ENCODE measurements at places on chromosomes 4 and X.

- no peak for DNase-seq
Observed at GRCh38 chr4:158208963-158209640, 1.2 kb upstream of the TMEM144 start.

DNA sequence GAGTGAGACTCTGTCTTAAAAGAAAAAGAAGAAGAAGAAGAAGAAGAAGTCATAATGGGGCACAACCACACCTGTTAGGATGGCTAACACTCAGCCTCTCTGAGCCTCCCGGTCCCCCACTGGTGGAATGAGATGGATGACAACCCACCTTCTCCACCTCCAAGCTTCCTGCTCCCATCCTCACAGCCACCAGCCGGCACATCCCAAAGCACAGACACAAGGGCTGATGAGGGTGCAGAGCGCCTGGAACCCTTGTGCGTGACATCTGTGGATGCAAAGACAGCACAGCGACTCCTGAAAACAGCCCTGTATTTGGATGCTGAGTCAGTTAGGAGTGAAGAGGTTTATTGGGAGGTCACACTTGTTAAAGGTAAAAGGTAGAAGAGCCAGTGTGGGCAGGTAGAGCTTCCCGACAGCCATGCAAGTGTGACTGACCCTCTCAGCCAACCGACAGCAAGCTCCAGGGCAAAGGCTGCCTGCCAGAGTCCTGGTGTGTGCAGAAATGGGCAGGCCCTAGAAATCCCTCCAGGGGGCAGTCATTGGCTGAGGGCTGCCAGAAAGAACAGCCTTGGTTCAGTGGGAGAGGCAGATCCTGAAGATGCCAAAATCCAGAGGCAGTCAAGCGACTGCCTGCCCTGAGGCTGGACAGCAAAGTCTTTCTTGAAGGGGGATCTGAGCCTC is 26.6 kb upstream of the MAN2B2 start:
- DNase-seq, result no peak

DNA sequence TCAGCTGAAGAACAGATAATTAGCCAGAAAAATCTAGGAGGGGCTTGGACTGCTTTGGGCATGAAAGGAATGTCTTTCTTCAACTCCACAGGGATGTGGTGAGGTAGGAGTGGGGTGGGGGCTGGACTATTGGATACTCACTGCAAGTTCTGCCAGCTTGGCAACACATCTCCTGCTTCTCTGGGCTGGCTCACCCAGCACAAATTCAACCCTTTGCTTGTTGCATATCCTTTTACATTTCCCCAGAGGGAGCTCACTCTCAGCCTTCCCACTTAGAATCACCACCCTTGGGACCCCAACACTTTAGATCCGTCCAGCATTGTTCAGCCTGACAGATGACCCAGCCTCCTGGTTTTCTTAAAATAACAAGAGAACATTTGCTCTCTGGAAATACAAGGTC is 120.6 kb downstream of the KDR start:
- no peak for DNase-seq

GRCh38 chr4:123398066-123398852 is 1.7 kb downstream of the SPRY1 start:
- DNase-seq, result no peak

GRCh38 chr4:171024720-171025303 is 788.4 kb upstream of the GALNTL6 start:
- no peak for DNase-seq

- DNase-seq, result no peak
Observed at GRCh38 chr4:18021470-18021719, 160 bp downstream of the LCORL start.

GRCh38 chrX:146863566-146863965 is 49.0 kb upstream of the CXorf51A start:
- no peak for DNase-seq
